ENCODE measurements at places on chromosomes 5 and 9.
A peak's percentile ranks its signal among the peaks of the same experiment; 100 is the strongest.

DNA sequence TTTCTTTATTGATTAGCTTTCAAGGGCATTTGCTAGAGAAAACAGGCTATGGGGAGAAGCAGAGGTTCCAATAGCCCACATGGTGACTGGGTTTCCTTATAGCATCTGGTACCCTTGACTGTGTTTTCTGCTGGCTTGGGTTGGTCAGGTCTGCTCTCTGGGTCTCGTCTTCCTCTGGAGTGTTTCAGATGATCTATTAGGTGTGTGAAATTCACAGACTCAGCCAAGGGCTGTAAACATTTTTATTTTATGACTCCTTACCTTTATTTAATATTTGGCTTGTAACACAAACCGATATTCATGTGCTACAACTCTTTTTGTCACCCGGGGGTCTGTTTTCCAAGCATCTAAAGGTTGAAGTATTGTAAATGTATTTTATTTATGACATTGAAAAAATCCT is 338.9 kb downstream of the GADD45G start:
- DNase-seq = no peak

DNA sequence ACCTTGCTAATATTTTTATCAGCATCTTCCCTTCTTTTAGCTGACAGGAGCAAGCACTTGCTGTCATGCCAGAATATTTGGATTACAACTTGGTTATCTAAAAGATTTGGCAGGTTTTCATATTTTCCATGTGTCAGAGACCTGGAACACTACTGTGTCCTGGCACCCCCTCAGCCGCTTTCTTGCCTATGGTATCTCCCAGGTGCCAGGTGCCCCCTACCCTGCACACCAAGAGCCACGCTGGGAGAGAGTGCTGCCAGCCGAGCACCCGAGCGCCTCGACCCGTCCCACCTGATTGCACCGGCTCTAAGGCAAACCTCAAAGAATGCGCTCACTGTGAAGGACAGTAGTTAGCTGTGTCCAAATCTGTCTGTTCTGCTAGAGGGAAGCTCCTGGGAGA is 84.8 kb downstream of the GTF3C4 start:
- DNase-seq = no peak

- DNase-seq = peak; percentile 62
These were observed 77.4 kb downstream of the SEC61B start for GRCh38 chr9:99299211-99300102.

- no peak for DNase-seq
These were observed 727 bp upstream of the GLIPR2 start for GRCh38 chr9:36135741-36136271.

- no peak for DNase-seq
These were observed 53.0 kb downstream of the CXXC5 start for GRCh38 chr5:139701056-139701741.

GRCh38 chr9:124248066-124248465 is 9.7 kb upstream of the NEK6 start:
- DNase-seq = peak; percentile 27

DNA sequence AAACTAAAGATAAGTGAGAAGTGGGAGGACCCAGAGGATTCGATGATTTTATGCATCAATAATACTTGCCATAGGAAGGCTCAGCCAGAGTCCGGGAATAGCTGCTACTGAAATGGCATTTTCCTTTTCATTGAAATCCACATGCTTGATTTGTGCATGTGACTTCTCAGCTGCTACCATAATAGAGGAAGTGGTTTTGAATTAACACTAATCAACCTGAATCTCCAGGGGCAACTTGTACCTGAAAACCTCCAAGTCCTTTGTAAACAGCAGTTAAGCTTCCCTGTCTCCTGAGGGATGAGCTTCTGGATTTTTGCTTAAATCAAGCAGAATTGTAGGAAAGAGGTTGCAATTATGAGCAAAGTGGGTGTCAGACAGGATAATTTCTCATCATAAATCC is 124.9 kb downstream of the PPP2R2B start:
- DNase-seq = no peak

DNA sequence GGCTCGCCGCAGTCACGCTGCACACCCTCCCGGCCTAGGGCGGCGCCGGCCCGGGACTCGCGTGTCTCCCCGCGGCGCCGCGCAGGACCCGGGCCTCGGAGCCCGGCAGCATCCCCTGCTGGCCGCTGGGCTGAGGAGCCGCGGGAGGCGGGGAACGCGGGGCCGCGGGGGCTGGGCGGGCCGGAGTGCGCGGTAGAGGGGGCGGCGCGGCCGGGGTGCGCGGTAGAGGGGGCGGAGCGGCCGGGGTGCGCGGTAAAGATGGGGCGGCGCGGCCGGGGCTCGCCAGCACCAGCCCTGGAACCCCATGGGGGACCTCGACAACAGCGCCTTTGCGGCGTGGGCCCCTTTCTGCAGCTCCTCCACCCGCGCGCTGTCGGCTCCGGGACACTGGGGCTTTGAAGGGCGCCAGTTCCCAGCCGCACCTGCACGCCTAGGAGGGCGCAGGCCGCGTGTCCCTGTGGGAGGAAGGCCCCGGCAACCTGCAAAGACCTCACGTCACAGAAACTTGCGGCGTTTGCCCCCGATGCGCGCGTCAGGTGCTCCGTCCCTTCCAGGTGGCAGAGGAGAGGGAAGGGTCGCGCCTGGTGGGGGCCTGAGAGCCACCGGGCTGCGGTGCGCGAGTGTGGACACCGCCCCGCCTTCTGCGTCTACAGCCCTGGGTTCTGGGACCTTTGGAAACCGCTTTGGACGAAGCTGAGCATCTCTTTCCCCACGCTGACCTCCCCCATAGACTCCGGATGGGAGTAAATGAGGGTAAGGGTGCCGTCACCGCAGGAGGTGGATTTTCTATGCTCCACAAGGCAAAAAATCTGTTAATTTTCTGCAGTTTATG is 49.6 kb downstream of the NSUN2 start:
- DNase-seq = peak; percentile 15

DNA sequence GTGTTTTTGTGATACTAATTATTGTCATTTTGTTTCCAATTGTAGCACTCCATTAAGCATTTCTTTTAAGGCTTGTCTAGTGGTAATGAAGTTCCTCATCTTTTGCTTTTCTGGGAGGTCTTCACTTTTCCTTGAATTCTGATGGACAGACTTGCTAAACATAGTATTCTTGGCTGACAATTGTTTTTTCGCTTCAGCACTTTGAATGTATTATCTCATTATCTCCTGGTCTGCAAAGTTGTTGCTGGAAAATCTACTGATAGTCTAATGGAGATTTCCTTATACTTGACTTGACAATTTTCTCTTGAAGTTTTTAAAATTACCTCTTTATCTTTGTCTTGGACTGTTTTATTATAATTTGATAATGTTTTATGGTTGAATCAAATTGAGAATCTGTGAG is 147.5 kb downstream of the FAM174A start:
- DNase-seq = no peak

GRCh38 chr5:6950860-6951259 is 237.6 kb downstream of the TENT4A start:
- no peak for DNase-seq

GRCh38 chr9:137552022-137552768 is 516 bp downstream of the MRPL41 start:
- DNase-seq = no peak

DNA sequence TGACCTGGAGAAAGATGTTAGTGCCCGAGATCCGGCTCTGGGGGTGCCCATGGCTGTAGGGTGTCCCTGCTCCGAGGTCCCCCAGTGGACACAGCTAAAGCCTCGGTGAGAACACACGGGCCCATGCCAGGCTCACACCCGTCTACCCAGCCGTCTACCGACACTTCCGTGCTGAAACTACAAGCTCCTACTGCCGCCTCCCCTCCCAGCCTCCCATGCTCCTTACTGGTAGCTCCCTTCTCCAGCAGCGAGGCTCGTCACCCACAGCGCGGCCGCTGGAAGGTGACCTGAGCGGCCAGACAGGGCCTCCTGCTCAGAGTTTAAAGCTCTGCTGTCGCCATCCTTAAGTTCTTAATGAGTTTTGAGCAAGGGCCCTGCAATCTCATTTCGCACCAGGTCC is 33.2 kb upstream of the CLPTM1L start:
- DNase-seq = no peak

DNA sequence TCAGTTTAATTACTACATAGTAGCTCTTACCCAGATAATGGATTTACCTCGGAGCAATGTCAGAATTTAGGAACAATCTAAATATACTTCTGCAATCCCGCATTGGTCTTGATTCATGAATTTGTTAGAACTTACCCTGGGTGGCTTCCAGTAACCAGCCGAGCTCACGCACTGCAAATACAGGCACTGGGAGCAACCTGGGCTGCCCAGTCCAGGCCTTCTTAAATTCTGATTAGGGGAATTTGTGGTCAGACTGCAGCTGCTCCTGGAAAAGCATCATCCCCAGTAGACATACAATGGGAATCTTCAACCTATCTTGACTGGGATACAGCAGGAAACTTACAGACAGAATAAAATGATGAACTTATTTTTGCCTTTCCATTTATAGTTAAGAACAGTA is 270.3 kb downstream of the SPOCK1 start:
- no peak for DNase-seq

GRCh38 chr5:32230356-32231099 is 56.4 kb upstream of the GOLPH3 start:
- DNase-seq = no peak

- peak; percentile 31 for DNase-seq
These were observed 79.4 kb upstream of the CCDC112 start for GRCh38 chr5:115375893-115376292.

GRCh38 chr9:37038943-37039464 is 4.9 kb upstream of the PAX5 start:
- DNase-seq = no peak

DNA sequence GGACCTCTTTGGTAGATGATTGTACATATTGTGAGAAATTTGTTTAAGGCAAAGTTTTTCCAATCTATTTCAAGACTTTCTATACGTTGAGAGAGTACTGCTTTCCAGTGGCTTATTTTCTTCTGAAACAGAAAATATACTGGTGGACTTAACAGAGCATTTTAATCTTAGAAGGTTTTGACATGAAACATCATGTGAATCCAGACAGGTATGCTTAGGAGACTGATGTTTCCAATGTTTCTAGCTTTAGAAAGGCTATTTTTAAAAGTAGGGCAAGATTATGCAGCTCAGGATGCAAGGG is 71.0 kb downstream of the PIK3R1 start:
- no peak for DNase-seq

- DNase-seq = no peak
These were observed 17.4 kb upstream of the ADRB2 start for GRCh38 chr5:148808864-148809642.

DNA sequence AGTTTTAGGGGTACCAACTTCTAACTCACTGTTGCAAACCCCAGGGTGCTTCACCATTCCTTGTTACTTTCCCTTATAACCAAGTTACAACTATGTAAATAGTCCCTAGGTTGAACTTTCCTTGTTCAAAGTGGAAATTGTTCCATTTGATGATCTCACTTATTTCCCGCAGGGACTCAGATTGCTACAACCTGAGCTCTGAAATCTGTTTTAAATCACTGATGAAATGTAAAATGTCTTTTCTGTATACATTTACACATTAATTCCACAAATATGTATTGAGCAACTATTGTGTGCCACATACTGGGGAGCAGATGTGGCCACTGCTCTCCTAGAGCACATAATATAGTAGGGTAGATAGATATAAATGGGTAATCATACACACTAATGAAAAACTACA is 69.1 kb upstream of the TARS1 start:
- DNase-seq = peak; percentile 67

- DNase-seq = no peak
These were observed 138.6 kb downstream of the PALM2AKAP2 start for GRCh38 chr9:109918339-109919163.

DNA sequence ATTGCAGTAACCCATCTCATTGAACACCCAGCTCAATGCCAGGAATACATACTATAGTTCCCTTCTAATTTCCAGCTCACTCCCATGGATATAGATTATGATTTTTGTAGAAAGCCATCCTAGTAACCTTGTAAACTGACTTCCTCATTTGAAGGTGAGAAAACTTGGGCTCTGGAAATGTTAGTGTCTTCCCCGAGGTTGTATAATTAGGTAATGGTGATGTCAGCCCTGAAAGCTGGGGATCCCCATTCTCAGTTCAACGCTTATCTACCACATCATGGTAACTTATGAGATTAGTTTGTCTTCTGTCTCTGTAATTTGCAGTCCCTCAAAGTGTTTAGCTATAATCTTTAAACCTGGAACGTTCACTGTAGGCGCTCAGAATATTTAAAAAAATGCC is 34.6 kb upstream of the PTCH1 start:
- no peak for DNase-seq

- no peak for DNase-seq
These were observed 167.0 kb upstream of the CDKN2B start for GRCh38 chr9:22175972-22176545.

GRCh38 chr5:6886866-6887265 is 173.6 kb downstream of the TENT4A start:
- DNase-seq = no peak

- DNase-seq = no peak
These were observed 479.0 kb downstream of the SPATA31A7 start for GRCh38 chr9:61668846-61669245.

- no peak for DNase-seq
These were observed 34.5 kb upstream of the CSF1R start for GRCh38 chr5:150120617-150121447.

- DNase-seq = no peak
These were observed 83.0 kb upstream of the RIOK2 start for GRCh38 chr5:97266076-97266475.

DNA sequence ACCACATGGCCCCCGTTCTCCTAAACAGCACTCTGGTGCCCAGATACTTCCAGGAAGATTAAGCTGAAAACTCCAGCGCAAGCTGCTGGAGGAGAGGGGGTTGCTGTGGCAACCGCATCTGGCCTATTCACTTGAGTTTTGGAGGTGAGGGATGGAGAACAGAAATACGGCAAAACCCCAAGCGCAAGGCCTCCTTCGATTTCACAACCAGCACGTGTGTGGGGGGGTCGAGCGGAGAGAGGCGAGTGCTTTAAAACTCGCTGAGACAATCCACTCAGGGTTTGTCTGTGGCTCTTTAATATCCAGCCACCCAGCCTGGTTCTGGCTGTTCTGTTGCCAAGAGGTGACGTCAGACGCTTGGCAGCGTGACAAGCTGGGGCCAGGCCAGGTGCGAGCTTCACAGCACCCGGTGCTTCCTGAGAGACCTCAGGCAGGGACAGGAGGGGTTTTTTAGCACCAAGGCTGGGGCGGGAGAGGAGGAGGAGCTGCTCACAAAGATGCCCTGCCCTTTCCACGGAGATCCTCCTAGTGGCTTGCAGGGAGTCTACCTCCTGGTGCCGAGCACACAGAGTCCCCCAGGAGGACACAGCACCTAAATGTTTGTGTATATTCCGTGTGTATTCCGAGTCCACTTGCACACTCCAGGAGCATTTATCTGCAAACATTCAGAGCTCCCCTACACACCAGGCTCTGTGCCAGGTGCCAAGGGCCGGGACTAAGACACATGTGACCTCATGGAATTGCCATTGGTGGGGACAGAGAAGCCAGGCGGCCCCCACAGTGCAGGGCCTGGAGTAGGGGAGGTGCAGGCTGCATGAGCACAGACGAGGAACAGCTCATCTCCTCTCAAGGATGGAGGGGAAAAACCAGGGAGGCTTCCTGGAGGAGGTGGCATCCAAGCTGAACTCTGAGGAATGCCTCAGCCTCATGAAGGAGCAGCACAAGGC is 194.6 kb downstream of the OLFM1 start:
- no peak for DNase-seq

Data from amniotic epithelial cell (primary cell).